Activated T-cell treated with anti-CD3 and anti-CD28 coated beads, Interleukin-2, amount 50 U/mL, for 72 hours (primary cell): ENCODE measurements at places on chromosomes 5 and 9.

DNA sequence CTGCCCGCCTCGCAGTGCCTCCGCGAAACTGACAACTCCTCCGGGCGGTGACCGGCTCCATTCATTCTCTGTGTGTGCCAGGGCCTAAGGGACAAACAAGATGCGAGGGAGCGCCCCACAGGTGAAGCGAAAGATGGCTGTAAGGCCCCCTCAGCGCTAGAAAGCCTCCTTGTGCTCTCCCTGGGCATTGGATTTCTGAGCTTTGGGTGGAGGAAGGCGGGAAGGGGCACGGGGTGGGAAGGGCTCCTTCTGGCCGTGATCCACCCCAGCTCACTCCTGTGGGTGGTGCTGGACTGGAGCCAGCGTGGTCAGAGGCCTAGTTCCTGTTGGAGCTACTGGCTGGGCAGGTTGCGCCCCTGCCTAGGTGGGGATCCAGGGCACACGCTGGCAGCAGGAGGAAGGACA is 943 bp downstream of the GALNT12 start:
- DNase-seq, result peak; percentile 16

DNA sequence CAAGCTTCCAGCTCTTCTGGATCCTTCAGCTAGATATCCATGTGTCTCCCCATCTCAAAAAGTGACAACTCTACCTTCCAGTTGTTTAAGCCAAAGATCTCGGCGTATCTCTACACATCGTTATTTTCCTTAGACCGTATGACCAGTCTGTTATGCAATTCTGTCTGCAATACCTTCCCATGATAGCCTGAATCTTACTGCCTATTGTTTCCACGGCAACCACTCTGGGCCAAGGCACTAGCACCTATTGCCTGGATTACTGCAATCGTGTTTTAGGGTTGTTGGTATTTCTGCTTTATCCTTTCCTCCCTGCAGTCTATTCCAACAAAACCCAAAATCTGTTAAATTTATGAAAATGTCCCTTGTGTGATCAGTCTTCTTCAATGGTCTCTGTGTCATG is 448.4 kb downstream of the MTRR start:
- no peak for DNase-seq

DNA sequence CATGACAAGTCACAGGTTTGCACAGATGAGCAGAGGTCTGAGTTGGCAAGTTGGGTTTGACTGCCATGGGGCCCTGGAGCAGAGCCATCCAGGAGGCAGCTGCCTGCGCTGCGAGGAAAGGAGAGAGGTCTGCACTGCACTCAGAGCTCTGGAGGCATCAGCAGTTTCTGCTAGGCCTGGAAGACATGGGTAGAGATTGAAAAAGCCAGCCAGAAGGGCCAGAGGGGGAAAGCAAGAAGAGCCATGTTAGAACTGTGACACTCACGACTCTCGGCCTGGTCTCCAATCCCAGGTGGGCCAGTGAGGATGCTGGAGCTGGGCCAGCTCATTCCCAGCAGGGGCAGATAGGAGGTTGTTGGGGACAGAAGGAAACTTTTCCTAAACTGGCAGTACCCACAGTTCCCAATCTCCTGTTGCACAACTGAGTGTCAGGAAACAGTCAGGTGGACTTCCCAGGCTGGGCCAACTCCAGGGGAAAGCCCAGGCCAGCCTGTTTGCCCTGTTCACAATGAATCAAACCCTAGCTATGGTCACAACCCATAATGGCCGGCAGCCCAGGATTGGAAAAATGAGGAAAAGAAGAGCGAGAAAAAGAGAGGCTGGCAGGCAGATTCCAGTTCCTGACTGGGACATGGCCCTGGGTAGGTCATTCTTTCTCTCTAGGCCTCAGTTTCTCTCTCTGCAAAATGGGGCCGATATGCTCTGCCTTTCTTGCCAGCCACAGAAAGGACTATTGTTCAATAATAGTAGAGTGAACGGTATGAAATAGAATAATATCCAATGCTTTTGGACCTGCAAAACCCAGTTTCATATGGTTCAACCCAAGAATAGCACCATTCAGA is 7.8 kb upstream of the ORM1 start:
- no peak for DNase-seq

GRCh38 chr9:137492464-137493363 is 33.6 kb upstream of the NSMF start:
- DNase-seq, result peak; percentile 31

- DNase-seq, result no peak
These were observed 62.1 kb upstream of the SPDL1 start for GRCh38 chr5:169521366-169521983.

DNA sequence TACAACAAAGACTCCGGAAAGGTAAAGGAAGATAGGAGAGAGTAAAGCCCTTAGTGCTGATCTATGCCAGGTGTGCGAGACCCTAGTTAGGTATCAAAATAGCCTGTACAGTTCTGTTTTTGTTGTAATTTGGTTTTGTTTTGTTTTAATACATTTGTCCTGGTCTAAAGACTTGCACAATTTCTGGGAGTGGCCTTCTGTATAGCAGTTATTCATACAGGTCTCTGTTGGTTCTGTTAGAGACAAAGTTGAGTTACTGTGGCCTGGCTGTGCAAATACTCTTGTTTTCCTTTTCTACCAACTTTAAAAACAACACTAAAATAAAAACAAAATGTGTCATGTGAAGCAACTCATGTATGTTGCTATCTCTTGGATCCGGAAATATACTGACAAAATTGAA is 163.6 kb downstream of the COMMD10 start:
- DNase-seq, result no peak

DNA sequence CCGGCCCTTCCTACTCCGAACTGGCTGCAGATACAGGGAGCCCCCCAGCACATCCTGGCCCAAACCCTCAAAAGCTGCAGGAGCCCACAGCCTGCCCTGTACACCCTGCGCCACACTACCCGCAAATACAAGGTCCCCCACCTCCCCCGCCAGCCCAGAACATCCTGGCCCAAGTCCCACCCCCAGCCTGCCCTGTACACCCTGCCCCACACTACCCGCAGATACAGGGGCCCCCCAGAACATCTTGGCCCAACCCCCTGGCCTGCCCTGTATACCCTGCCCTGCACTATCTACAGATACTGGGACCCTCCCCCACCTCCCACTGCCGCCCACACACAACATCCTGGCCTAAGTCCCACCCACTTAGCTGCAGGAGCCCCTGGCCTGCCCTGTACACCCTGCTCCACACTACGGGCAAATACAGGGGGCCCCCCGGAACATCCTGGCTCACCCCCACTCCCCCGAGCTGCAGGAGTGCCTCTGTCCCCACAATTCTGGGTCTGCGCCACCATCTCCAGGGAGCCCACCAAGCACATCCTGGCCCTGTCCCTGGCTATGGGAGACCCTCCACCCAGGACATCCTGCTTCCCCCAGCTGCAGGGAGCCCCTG is 8.3 kb downstream of the LPCAT1 start:
- no peak for DNase-seq

DNA sequence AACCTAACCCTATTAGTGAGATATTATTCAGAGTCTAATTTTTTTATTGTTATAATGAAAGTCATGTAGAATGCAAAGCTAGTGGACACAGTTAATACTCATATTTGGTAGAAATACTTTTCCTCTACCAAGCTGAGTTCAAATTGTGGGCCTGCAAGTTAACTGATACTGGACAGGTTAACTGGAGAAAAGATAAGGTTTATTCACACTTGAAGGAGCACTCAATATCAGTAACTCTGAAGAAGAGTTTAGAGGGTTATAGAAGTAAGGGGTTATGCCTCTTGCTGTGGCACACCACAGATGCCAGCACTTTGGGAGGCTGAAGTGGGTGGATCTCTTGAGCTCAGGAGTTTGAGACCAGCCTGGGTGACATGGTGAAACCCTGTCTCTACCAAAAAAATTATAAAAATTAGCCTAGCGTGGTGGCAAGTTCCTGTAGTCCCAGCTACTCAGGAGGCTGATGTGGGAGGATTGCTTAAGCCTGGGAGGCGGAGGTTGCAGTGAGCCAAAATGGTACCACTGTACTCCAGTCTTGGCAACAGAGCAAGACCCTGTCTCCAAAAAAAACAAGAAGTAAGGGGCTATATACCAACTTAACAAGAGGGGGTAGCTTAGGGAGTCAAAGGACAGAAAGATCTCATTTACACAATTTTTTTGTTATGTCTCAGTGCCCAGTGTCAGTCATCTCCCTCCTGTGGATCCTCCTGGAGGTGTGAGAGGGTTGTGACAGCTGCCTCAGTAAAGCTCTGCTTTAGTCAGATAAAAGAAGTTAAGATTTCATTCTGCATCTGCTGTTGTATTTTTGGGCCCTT is 121.2 kb upstream of the GRHPR start:
- no peak for DNase-seq
